ENCODE measurements at places on chromosomes 5 and 9.

DNA sequence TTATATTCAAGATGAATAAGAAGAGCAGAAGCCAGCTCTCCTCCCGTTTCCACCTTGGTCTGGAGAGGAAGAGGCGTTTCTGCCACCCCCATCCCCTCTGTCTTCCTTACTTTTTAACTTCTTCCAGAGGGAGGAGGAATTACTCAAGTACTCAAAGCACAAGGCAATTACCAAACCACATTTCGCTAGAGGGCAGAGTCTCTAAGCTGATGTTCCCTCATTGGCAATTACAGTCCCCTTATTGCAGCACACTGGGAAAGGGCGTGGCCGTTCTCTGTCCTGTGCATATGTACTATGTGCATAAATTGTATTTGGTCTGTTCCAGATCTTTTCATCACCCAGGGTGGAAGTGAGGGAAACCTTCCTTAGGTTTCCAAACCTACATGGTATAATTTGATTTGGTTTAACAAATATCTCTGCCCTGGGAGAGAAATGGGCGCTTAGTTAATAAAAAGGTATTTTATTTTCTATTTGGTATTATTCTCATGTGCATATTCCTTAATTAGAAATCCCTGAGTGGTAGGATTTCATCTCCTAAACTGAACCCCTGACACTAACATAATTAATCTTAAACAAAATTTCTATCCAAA, 29.8 kb upstream of the ALDOB start:
- no peak for DNase-seq

- no peak for DNase-seq
Observed at GRCh38 chr5:124957063-124957462, 210.6 kb upstream of the ZNF608 start.

GRCh38 chr5:172548311-172548731, 92.7 kb upstream of the NEURL1B start:
- no peak for DNase-seq

GRCh38 chr5:73906277-73906676, 280.3 kb downstream of the ARHGEF28 start:
- no peak for DNase-seq

- peak; percentile 74 for DNase-seq
Observed at GRCh38 chr5:139565411-139566305, 4.5 kb downstream of the UBE2D2 start.

- DNase-seq, result no peak
Observed at GRCh38 chr5:176557846-176558245, 8.7 kb downstream of the CDHR2 start.

DNA sequence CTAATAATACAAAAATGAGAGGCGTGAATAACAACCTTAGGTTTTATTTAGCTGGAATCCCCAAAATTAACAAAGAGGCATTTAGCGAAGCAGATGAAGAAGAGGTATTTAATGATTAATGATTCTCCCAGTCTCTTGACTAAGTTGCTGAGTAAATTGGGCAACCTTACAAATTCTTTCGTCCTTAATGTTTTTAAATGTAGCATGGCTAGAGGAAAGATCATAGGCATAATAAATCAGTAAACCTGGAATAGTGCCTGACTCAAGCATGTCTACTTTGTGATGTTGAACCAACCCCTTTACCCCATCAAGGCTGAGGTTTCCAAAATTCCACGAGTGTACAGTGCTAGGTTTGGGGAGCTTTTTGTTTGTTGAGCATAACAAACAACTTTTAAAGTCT, 7.9 kb downstream of the BHMT start:
- DNase-seq, result no peak

DNA sequence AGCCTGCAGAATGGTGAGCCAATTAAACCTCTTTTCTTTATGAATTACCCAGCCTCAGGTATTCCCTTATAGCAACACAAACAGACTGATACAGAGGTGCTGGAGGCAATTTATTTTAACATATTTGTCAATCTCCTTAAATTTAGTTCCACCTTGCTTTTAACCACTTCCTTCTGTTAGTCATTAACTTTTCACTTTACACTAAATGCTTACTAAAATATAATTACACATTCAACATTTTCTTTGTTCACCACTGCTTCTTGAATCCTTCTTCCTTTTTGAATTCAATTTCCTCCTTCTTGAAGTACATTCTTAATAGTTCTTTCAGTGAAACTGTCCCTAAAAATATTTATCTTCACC, 39.4 kb downstream of the LYRM7 start:
- DNase-seq, result no peak

GRCh38 chr5:33188089-33188488, 252.7 kb upstream of the TARS1 start:
- no peak for DNase-seq

- DNase-seq, result peak; percentile 69
Observed at GRCh38 chr9:20624201-20625002, 2.1 kb upstream of the MLLT3 start.

- DNase-seq, result no peak
Observed at GRCh38 chr5:38803246-38803645, 42.6 kb upstream of the OSMR start.

GRCh38 chr9:124008694-124009530, 2.7 kb upstream of the LHX2 start:
- DNase-seq, result no peak

DNA sequence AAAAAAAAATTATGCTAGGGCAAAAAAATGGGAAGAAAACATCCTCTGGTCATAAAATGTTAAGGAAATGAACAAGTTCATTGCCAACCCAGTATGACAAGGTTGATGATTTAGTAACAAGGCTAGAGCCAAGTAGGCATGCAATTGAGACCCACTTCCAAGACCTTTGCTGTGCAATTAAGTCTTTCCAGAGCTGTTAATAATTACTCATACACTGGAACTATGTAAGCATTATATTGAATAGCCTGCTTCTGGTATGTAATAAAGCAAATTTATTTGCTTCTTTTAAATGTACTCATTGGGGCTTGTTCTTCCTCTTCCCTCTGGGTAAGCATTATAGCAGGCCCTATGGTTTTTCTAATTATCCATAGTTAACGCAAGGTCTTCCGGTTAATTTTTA, 32.5 kb upstream of the SNAPC3 start:
- no peak for DNase-seq

- DNase-seq, result no peak
Observed at GRCh38 chr9:75431375-75431774, 343.1 kb downstream of the OSTF1 start.

DNA sequence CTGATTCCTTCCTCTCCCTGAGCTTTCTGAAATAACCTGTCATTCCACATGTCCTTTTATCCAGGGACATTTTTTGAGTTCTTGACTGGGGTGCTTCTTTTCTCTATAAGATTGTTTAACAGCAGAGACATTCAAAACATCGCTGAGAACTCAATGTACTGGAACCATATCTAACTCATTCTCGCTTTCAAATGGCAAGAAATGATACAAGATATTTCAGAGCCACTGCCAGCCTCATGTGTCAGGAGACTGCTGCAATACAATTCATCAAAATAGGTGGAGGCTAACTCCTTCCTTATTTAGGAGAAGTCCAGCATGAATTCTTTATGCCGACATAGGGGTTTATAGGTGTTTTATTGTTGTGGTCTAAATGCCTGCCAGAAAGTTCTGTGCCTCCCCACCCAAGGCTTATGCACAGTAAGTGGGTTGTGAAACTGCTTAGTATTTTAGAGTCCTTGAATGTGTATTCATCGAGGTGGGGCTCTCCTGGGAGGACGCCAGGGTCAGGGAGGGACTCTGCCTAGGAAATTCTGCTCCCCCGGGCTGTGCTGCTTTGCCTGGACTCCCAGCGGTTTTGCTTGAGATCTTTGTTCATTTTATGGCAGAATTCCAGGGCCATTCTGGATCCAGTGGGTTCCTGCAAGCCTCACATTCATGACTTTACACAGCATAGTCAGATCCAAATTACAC, 53.9 kb downstream of the ZNF474 start:
- no peak for DNase-seq

GRCh38 chr5:33257807-33258429, 182.8 kb upstream of the TARS1 start:
- no peak for DNase-seq

DNA sequence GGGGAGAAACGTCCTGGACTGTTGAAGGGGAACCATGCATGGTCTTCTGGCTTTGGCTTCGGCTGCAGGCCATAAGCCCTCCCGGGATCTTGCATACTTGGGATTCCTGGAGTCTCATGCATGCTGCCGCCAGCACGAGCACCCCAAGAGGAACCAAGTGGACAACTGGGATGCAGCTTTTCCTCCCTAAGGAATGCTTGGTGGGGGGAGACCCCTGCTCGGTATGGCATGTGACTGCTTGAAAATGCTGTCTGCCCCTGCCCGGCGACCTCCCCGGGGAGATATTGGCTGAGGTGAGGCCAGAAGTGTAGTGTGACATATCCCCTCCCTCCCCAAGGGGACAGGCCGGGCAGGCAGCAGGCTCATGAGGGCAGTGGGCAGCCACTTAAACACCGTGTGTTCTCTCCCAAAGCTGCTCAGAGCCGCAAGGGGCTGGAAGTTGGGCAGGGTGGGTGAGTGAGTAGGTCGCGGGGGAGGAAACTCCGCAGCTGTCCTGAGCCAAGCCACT, 15.7 kb downstream of the TMEM171 start:
- DNase-seq, result no peak

- no peak for DNase-seq
Observed at GRCh38 chr5:116371935-116372334, 202.7 kb downstream of the SEMA6A start.

DNA sequence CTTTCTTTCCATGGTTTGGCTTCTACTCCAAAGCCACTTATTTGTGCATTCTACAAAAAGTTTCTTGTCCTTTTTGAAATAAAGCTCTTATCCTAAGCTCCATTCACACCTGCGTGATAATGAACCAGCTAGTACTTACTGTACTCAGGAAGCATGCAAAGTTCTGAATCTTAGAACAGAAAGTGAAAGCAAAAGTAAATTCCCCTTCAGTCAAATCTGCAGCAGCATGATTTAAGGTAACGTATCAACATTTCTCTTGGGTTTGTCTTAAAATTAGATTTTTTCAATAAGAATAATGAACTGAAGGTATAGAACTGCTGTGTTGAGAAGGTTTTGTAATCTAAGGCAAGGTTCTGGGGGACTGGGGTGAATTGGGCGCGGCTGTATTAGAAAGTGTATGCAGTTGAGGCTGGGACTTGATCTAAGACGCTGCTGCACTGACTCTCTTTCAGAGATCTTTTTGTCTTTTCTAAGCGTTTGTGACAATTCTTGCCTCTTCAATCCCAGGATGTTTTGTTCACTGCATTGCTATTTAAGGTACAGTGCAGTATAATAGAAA, at the start of gene ERAP2:
ERAP2 (plus strand) TSS at position 209 of the 559 bp plus-strand sequence. CDS start 3,186 bp downstream, outside the sequence.
- DNase-seq, result peak; percentile 34

DNA sequence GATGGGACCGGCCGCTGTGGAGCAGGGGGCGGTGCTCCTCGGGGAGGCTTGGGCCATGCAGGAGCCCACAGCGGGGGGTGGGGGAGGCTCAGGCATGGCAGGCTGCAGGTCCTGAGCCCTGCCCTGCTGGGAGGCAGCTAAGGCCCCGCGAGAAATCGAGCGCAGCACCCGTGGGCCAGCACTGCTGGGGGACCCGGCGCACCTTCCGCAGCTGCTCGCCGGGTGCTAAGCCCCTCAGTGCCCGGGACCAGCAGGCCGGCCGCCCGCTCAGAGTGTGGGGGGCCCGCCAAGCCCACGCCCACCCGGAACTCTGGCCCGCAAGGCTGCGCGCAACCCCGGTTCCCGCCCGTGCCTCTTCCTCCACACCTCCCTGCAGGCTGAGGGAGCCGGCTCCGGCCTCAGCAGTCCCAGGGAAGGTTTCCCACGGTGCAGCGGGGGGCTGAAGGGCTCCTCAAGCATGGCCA, 131.5 kb downstream of the SNX18 start:
- no peak for DNase-seq

- no peak for DNase-seq
Observed at GRCh38 chr9:113919382-113919781, 43.3 kb downstream of the ZNF618 start.

DNA sequence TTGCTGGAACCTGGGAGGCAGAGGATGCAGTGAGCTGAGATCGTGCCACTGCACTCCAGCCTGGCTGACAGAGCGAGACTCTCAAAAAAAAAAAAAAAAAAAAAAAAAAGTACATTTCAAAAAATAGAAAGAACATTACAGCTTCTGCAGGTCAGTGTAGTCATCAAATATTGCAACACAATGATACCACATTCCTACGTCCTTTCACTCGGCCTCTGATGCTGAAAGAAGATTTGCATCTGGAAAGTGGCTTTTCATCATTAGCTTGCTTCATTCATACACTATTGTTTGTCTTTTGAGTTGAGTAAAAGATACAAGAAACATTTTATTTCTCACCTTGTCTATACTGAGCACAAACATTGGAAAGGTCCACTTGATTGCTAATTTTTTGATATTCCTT, 59.6 kb upstream of the CPLANE1 start:
- DNase-seq, result no peak

- DNase-seq, result no peak
Observed at GRCh38 chr9:107102011-107102410, 181.1 kb upstream of the RAD23B start.

DNA sequence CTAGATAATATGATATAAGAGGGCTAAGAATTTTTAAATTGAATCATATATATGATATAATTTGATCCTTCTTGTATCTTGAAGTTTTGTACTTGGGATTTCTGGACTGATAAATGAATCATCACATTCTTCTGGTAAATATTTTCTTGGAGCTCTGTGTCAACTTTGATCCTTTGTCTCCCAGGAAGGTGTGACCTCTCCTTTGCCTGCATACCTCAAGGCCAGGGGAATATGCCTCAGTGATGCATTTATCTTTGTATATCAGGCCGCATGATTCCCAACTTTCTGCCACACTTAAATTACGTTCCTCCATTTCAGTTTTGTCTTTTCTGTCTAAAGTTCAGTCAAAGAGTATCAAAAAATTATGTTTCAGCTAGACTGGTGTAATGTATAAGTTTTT, 101.2 kb downstream of the NLN start:
- DNase-seq, result no peak

GRCh38 chr5:43063721-43064171, 23.6 kb upstream of the ANXA2R start:
- DNase-seq, result no peak

DNA sequence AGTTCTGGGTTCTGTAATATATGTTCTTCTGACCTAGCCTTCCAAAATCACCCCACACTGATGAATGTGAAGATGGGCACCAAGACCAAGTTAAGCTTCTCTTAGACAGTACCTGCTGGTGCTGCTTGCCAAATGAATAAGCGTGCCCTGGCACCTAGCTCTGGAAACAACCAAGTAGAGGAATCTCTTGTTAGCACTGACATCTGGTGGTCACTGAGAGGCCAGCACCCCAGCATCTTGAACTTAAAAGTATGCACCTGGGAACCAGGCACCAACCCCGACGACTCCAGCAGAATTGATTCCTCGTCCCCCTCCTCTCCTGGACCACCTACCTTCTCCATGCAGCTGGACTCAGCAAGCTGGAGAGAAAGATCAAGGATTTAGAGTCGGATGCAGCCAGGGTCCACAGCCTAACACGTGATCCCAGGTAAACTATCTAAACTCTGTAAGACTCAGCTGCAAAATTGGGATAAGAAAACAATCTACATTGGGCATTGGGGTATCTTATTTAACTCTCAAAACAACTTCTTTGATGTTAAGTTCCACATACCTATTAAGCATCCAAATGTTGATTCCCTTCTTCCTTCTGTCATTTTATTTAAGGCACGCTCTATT, 89.8 kb downstream of the SLC1A3 start:
- DNase-seq, result peak; percentile 38

GRCh38 chr9:77486968-77487367, 161.2 kb downstream of the GNA14 start:
- no peak for DNase-seq

All from CD4-positive, alpha-beta T cell treated with Interleukin-17A for 4 hours (primary cell).